Stimulated activated CD8-positive, alpha-beta memory T cell treated with anti-CD3 and anti-CD28 coated beads, Interleukin-7, amount 100 ng/mL, for 48 hours (primary cell): ENCODE measurements at places on chromosomes 12 and 14.
A peak's percentile ranks its signal among the peaks of the same experiment; 100 is the strongest.

- DNase-seq, result peak; percentile 64
These were observed 96.4 kb downstream of the SCARB1 start for GRCh38 chr12:124767066-124767821.

GRCh38 chr12:66661357-66661756 is 17.5 kb downstream of the GRIP1 start:
- no peak for DNase-seq

- no peak for DNase-seq
These were observed 33.6 kb upstream of the TMEM132D start for GRCh38 chr12:129937426-129937825.

- no peak for DNase-seq
These were observed 16.0 kb upstream of the PLEKHH1 start for GRCh38 chr14:67517083-67517482.

- DNase-seq, result no peak
These were observed at the start of gene TSHR for GRCh38 chr14:80955416-80955941. TSS of gene TSHR (plus strand) at chr14:80955621. CDS start at chr14:80955681, 60 bp downstream.

- no peak for DNase-seq
These were observed 743.5 kb downstream of the DIO2 start for GRCh38 chr14:79467835-79468234.

- no peak for DNase-seq
These were observed 157.0 kb downstream of the ASCL1 start for GRCh38 chr12:103114296-103115055.

GRCh38 chr14:51711505-51711904 is 59.8 kb downstream of the FRMD6 start:
- DNase-seq, result no peak

DNA sequence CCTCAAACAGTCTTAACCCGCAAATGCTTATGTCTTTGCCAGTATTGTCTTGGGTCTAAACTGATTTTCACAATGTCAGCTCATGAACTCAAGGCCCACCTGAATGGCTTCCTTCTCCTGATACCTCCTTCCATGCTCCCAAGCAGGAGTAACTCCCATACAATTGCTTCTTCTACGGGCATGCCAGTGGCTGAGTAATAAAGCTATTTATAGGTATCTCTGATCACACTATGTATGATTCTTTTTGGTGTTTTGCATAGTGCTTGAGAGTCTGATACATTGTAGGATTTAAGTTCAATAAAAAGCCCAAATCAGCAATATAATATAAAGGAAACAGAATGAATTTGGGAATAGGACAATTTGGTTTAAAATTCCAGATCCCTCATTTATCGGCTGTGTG is 235.0 kb upstream of the DCN start:
- DNase-seq, result no peak
